Kidney tubule cell (primary cell): ENCODE measurements at places on chromosomes 4 and X.

- peak; percentile 50 for DNase-seq
Observed at GRCh38 chrX:37926700-37927099, 79.3 kb upstream of the DYNLT3 start.

GRCh38 chr4:148986951-148987350 is 544.7 kb upstream of the NR3C2 start:
- DNase-seq = peak; percentile 47

DNA sequence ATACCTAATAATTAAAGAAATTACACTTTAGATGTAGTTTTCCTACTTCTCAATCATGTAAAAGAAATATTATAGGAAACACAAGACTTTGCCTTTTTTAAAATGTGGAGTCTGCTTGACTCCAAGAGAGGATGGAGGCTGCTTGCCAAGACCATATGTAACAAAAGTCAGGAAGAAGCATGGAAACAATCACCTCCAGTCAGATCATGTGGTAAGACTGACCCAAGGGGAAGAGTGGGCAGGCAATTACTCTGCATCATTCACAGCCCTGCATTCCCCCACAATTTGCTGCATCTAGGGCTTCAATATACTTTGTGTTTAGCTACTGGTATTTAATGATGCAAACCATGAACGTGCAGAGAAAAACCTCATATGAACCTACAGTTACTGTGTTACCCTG is 78.0 kb upstream of the RXFP1 start:
- no peak for DNase-seq

GRCh38 chr4:96093563-96093962 is 253.7 kb downstream of the PDHA2 start:
- DNase-seq = no peak
